ENCODE measurements at places on chromosomes 4 and X. TPM values are rescaled to one million over a fixed set of nuclear protein-coding genes. Genes with fewer than 3 reads are reported as not detected.

EDA2R gene
- not detected for total RNA-seq

MAP9 gene
- 10.6 TPM for total RNA-seq

FAM193A gene
- 21.5 TPM for total RNA-seq

PCDH18 gene
- 2.0 TPM for total RNA-seq

TMPRSS11D gene
- not detected for total RNA-seq

CXCL11 gene
- total RNA-seq: not detected

HPF1 gene
- total RNA-seq: 13.9 TPM

SOD3 gene
- 16.4 TPM for total RNA-seq

SORCS2 gene
- total RNA-seq: 6.6 TPM

LETM1 gene
- 129 TPM for total RNA-seq

COL25A1 gene
- total RNA-seq: not detected

UGT2B11 gene
- not detected for total RNA-seq

TMPRSS11F gene
- not detected for total RNA-seq

SSX4B gene
- total RNA-seq: not detected
